ENCODE measurements at places on chromosomes 4 and X. TPM values are rescaled to one million over a fixed set of nuclear protein-coding genes. Genes with fewer than 3 reads are reported as not detected.

DNA sequence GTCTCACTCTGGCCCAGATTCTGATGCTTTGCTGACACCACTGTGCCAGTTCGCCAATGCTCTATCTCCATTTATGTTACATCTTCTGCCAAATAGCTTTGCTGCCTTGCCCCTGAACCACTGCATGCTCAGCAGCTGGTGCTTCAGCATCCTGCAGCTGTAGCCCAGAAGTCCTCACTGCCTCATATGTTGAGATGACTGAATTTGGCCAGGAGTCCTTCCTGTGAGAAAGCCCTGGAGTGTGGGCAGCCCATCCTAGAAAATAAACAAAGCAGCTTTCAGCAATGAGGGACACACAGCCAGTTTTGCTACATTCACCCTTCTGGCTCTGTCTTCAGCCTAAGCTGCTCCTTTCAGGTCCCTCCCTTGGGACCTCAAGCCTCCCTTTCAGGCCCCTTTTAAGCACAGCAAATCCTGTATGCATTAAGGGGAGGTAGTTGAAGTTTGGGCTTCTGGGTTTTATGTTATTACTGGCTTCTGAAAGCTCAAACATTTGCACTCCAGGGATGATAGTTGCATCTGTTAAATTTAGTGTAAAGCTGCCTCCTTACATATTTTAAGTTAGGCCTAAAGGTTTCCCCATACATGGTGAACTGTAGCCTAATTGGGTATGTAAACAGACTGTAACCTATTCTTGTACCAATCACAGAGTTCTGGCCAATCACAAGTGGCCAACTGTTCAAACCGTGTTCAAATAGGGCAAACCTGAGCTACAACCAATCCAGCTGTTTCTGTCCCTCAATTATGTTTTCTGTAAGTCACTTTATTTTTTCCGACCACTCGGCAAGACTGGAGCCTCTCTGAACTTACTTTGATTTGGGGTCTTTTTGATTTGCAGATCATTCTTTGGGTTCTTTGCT is 2.1 kb upstream of the TMEM165 start:
- peak; percentile 93 for DNase-seq

DNA sequence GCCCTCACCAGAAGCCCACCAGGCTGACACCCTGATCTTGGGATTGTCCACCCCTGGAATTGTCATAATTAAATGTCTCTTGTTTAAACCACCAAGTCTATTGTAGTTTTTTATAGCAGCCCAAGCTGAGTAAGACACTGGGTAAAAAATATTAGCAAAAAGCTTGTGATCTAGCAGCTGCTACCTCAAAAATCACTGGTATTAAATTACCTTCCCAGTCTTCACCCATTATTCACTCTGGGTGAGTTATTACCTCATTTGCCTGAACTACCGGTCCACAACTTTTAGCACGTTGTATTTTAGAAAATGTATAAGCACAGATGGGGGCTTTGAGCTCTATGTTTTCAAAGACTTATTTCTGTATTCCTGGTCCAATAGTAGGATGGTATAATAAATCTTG is 12.0 kb upstream of the TRIM61 start:
- DNase-seq: peak; percentile 39

DNA sequence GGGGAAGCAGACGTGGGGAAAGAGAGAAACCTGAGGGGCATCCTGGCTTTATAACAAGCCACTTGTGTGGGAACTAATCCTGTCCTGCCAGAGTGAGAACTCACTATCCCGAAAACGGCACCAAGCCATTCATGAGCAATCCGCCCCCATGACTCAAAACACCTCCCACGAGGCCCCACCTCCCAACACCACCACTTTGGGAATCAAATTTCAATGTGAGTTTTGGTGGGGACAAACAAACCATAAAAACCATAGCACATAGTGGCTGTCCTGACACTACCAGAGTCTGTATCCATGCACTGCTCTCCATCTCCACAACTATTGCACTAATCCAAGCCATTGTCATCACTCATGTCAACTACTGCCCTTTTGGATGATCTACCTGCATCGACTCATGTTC is 28.5 kb upstream of the SEPTIN6 start:
- DNase-seq: peak; percentile 30

Gene DCLK2
- 5.7 TPM for total RNA-seq

Gene DMRTC1
- total RNA-seq: not detected

Gene MAGEB4
- not detected for total RNA-seq

Gene PDZD4
- 7.1 TPM for total RNA-seq

Gene PDGFC
- total RNA-seq: 14.6 TPM

Gene TMPRSS11D
- not detected for total RNA-seq

Gene TSPAN7
- total RNA-seq: 1.6 TPM

DNA sequence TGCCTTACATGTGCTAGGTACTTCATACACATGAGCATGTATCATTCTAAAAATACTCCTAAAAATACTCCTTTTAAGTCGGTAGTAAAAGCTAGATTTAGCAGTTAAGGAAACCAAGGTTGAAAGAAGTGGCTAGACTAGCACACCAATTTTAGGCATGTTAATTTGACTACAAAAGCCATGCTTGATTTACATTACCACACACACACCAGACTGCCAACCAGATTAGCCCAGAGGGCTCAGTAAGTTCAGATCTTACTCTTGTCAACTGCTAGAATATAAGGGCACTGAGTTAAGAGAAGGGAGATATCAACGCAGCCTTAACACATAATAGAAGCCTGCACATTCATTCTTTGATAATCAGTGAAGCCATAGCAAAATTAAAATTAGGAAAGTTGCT is 117.9 kb downstream of the MID1IP1 start:
- no peak for DNase-seq
